ENCODE measurements at places on chromosomes 6 and 20.

- peak; percentile 21 for DNase-seq
Observed at GRCh38 chr6:31351401-31352309, 5.3 kb downstream of the HLA-B start.

DNA sequence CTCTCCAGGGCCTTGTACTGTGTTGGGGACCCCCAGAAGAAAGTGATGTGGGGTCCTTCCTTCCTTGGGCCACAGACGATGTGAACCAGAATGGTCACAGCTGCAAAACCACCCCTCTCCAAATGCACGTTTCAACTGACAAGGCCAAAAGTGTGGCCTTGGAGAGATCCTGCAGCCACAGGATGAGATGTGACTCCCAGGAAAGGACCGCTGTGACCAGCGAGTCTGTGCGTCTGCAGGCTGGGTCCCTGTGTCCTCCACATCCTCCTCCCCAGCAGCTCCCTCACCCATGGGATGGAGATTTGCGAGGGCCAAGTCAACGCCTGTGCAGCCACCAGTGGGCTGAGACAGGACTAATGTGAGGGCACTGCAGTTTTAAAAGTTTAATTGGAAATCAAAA lies 247.0 kb downstream of the ERMARD start:
- no peak for DNase-seq

- DNase-seq, result no peak
Observed at GRCh38 chr6:16741112-16742016, 19.9 kb downstream of the ATXN1 start.

- DNase-seq, result peak; percentile 68
Observed at GRCh38 chr6:16769131-16769985, 8.1 kb upstream of the ATXN1 start.

- peak; percentile 77 for DNase-seq
Observed at GRCh38 chr6:16669227-16669626, 92.0 kb downstream of the ATXN1 start.

GRCh38 chr20:49751397-49751736 lies 37.7 kb upstream of the B4GALT5 start:
- no peak for DNase-seq

- no peak for DNase-seq
Observed at GRCh38 chr20:8670893-8671215, 398.0 kb upstream of the PLCB4 start.

DNA sequence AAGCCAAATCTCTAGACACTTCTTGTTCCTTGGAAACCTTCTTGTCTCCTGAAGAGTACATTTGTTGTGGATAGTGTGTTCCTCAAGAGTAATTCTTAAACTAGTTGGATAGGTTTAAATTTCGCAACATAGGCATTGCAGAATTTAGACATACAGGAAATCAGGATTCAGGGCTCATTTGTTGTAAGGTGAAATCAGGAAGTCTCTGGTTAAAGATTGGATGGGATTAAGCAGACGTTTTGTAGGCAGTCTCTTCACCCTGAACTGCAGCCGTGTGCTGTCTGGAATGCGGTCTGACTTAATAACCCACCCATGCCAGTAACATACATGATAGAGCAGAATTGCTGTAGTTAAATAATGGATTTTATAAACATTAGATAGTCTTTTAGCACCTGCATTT lies 21.7 kb downstream of the HIVEP1 start:
- no peak for DNase-seq

DNA sequence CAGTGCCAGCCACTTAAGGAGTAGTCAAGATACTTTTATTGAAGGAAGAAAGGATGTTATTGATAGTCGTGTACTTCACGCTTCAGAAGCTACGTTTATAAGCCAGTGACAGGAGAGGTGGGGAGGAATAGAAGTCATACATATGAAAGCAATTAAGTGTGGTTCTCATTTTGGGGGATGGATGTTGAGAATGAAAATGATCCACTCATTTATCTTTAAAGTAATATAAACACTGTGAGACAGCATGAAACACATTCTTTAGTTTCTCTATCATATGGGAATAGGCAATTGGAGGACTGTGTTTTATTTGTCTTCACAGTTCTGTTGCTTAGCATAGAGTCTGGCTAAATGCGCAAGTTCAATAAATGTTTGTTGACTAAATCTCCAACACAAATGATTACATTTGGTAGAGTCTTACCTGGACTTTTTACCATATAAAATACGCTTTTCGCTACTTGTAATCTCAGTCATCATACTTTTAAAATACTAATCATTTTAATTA lies 35.2 kb downstream of the AK9 start:
- no peak for DNase-seq

DNA sequence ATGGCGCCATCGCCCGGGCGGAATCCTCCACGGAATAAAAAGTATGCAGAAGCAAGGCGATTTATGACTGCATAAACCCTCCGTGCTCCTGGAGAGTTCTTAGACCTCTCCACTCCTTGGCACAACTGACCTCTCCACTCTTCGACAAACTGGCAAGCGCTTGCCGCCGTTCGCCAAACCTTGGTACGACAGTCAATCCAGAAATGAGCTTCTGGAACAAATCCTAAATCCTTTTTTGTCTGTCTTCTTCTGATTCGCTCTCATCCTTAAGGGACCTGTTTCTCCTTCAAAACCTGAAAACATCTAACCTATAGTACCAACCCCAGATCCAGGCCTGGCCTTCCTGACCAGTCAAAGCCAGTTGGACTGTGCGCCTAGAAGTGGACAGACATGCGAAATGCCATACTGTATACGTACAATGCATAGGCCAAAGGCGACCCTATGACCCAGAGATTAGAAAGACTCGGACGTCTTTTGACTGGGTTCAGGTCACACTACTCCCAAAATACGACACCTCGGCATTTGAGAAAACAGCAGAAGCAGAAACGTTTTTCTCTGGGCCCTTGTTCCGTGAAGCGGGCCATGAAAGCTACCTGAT lies 59.4 kb downstream of the TRIM27 start:
- no peak for DNase-seq

GRCh38 chr6:31666337-31666965 lies 571 bp downstream of the CSNK2B start:
- DNase-seq, result no peak

- no peak for DNase-seq
Observed at GRCh38 chr20:47914792-47915191, 129.5 kb upstream of the SULF2 start.

DNA sequence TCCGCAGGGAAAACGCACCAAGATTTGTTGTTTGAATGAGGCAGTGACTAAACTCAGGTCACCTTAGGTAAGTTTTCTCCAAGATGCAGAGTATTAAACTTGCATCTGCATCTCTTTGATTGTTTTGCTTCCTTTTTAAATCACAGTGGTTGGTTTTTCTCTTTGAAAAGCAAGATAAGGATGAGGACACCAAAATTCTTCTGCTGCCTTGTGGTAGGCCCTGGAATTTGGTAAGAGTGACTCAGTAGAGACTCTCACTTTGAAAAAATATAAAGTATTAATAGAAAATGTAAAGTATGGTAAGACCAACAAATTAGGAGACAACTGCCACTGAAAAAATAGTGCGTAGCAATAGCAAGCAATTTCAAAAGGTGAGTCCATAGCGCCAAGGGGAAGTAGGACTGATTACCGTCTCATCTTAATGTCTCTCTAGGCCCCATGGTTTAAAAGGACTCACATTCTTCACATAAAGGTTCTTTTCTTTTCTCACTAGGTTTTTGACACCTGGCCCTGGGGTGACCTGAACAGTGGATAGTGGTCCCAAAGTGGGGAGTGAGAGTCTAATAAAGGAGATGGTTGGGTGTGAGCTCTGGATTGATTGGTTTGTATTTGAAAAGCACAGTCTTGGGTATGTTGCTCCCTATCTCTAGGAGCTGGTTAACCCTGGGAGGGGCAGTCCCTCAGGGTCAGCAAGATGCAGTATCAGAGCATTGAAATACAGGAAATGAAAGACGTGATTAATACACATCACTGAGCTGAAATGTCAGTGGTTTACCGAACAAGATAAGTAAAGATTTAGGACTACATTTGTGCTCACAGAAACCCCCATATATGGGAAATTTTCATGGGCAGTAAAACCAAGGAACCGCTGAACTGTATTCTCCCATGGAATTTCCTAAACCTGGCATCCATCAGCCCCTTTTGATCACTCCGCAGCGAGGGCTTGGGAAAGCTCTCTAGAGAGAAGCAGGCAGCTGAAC lies 221.2 kb downstream of the SLC24A3 start:
- DNase-seq, result no peak

DNA sequence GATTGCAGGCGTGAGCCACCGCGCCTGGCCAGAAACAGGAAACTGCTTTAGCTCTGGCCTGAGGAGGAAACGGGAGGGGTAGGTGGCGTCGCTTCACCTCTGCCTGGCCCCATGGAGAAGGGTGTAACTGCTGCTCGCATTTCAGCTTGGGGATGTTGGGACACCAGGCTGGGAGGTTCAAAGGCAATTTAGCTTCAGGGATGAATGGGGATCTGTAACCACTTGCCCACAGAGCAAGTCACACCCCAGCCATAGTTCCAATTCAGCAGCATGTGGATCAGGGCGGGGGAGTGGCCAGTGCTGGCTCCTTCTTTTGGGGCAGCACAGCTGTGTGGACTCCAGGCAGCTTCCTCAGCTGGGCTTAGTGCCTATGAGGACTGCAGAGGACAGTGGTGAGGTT lies 34.8 kb upstream of the NUP153 start:
- DNase-seq, result no peak

DNA sequence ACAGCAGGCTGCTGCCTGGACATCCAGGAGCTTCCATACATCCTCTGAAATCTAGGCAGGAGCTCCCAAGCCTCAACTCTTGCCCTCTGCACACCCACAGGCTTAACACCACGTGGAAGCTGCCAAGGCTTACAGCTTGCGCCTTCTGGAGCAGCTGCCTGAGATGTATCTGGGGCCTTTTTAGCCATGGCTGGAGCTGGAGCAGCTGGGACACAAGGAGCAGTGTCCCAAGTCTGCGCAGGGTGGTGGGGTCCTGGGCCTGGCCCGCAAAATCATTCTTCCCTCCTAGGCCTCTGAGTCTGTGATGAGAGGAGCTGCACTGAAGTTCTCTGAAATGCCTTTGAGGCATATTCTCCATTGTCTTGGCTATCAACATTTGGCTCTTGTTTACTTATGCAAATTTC lies 255.0 kb downstream of the DLL1 start:
- DNase-seq, result no peak

DNA sequence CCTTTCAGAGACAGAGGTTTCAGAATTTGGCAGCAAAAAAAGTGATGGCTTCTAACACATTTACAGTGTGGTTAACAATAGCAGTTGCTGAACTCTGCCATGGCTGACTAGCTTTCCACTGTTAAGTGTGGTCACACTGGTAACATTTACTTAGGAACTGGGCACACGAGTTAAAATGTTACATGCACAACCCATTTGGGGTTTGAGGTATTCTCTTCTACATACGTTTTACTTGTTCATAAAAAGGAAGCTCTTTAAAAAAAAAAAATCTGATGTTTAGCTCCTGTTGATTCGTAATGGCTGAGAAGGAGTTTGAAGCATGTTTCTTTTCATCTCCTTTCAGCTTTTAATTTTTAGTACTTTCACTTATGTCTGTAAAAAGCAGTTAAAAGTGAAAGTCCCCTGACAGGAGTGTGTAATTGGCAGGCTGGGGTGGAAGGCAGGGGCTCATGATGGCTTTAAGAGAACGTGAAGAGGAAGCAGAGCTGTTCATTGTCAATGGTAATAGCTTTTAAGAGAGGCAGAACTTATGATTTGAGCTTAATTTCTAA lies 245.9 kb downstream of the FARS2 start:
- DNase-seq, result no peak

- DNase-seq, result no peak
Observed at GRCh38 chr20:56409956-56410355, 2.1 kb upstream of the CASS4 start.

DNA sequence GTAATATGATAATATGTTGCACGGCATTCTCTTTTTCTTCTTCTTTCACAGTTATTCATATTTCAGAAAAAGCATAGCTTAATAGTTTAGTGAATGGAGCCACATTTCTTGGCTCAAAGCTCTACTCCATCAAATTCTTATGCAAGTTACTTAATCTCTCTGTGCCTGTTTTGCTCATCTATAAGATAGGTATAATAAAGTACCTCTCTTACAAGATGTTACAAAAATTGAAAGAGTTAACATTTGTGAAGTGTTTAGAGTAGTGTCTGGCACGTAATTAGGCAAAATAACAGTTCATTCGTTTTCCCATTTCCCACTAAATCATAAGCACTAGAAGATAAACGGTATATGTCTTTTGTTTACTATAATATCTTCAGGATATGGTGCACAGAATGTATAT lies 1304.4 kb upstream of the EYS start:
- DNase-seq, result no peak

- no peak for DNase-seq
Observed at GRCh38 chr6:127924440-127924839, 23.6 kb upstream of the THEMIS start.

DNA sequence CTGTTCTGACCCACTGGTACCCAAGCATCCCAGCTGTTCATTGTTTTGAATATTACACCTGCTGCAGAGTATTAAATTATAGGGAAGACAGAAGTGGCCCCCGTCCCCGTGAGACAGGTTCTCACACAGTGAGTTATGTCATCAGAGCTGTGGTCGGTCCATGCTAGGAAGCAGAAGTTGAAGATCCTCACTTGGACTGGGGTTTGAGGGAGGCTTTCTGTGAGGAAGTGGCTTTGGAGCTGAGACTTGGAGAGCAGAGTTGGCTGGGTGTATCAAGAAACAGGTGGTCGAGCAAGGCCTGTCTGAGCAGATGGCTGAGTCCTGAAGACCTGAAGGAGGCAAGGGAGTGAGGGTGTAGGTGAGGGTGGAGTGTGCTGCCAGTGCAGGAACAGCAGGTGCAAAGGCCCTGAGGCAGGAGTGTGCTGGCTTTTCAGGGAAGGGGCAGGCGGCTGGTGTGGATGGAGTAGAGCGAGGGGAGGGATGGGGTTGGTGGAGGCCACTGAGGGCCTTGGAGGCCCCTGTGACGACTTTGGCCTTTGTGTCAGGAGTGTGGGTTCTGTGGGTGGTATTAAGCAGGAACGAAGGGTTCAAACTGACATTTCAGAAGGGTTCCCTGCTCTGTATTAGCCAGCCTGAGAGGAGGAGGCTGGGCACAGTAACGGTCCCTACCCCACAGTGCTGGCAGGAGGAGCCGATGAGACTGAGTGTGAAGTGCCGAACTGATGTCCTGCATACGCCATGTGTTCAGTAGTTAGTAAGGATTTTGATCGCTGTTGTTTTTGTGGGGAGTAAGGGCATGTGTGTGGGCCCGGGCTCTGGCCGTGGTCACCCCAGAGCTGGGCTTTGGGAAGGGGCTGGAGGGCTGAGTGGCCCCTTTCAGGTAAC lies 11.8 kb downstream of the SRC start:
- DNase-seq, result no peak

DNA sequence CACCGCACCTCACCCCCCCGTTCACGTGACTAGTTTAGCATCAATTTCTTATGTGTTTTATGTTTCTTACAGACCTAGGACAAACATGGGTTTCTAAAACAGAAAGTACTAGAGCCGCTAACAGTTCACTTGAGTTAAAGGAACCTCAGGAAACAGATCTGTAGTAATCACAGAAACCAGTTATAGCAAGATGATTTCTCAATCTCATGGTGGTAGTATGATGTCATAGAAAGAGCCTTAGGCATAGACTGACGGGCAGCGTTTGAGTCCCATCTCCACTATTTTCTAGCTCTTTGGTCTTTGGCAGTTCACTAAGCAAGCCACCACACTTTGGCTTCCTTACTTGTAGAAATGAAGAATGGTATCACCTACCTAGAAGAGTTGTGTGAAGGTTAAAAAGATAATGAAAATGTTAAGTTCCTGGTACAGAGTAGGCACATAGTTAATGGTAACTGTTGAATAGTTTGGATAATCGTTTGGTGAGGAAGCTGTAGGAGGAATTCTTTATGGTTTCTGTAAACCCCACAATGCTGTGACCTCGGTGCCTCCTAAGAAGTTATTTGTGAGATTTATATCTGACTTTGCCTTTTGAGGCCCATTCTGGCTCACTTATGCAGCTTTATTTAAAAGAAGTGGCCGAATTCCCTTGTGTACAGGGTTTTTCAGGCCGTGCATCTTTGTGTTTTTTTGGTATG lies 21.3 kb downstream of the CTNNBL1 start:
- DNase-seq, result no peak
